ENCODE measurements at places on chromosomes 1 and 21.

DNA sequence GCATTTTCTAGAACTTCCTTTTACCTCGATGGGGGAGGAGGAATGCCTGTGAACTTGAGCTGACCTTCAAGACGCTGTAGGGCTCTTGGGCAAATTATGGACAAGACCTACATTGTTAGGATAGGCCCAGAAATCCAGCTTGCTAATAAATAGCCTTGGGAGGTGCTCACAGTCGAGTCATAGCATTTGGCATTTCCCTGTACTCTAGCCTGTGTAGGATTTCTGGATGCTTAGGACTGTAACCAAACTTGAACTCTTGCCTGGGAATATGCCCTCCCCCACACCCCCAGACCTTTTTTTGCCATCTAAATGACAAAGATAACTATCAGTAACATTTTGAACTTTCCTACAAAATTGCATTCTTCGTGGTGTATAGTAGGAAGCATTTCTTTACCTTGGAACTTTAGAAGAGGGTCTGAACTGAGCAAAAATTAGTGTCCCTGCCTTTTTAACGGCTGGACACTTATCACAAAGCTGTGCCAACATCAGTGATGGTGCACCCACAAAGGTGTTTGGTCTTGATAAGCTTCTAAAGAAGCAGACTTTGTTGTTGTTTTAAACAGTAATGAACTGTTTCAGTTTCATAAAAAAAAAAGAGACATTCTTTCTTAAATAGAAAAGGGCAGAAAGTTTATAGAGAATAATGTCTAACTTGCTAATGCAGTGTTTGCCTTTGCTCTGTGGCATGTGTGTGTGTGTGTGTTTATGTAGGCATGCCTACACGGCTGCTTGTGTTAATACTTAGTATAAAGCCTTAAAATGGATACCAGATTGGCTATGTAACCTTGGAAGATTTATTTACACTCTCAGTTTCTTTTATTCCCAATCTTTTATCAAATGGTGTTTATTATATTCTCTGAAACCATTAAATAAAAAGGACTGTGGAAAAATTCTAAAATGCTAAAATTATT lies 88.2 kb downstream of the NFIA start:
- DNase-seq = no peak

GRCh38 chr1:213998785-213999184 lies 11.0 kb downstream of the PROX1 start:
- no peak for DNase-seq

DNA sequence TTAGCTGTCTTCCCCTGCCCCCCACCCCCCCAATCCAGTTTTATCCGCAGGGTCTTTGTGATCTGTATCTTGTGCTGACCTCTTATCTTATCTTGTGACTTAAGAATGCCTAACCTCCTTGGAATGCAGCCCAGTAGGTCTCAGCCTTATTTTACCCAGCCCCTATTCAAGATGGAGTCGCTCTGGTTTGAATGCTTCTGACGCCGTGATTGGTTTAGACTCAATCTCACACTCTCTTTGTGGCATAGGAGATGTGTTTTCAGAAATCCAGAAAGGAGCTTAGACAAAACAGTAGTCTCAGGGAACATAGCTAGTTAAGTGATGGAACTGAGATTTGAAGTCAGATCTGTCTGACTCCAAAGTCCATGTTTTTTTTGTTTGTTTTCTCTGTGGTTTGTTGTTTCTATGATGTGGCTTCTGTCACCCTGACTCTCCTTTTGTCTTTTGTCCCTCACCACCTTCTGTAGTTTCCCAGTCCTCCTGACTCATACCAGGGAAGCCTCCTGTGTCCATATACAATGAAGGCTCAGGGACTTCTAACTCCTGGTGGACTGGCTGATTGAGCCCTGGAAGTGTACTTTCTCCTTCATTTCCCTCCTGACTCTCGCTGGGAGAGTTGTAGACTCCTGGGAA lies 18.1 kb upstream of the USP24 start:
- DNase-seq = no peak

DNA sequence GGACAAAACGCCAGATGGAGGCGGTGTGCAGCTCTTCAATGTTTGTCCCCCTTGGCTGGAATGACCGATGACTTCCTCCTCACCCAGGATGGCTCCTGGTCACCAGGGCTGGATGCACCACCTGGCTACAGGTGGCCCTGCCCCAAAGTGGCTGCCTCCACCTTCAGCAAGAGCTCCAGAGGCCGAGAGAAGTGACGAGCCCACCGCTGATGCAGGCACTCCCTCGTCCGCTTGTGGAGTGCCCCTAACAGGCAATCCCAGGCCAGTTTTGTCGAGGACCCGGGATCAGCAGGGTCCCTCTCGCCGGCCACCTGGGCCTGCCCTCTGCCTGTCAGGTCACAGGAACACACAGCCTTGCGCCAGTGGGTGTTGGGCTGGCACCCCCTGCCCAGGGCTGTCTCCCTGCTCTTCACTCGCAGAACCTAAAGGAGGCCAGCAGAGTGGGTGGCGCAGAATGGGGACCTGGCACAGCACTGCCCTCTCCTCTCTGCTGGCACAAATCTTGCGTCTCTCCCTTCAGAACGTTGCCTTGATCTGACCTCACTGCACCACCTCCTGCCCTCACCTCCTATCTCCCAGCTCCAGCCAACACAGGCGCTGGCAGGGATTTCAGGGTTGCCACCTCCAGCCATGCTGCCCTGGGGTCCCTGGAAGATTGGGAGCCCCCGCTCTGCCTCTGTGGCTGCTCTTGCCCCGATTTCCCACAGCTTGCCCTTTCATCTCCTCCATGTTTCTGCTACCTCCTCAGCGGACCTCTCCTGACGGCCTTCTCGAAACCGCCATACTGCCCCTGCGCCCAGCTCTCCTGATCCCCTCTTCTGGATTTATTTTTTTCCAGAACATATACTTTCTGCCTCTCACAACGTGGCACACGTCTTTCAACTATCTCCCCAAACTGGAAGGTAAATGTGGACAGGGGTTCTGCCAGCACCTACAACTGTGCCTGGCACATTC lies 38.6 kb downstream of the SLC45A1 start:
- no peak for DNase-seq

DNA sequence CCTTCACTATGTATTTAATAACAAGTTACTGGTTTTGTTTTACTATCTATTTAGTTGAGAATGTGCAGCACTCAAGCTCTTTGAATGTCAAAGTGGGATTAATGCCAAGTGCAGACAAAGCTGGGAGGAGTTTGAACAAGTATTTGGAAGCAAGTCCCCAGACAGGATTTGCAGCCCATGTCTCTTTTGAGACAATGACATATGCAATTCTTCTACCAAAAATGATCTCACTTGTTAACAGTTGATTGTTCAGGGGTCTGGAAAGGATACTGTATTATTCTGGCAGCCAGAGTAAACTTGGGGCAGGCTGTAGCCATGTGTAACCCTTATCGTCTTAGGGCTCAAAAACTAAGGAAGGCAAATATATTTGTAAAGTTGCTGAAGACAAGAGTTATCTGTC lies 15.8 kb downstream of the COLGALT2 start:
- no peak for DNase-seq

GRCh38 chr1:17880449-17880848 lies 125.3 kb downstream of the ACTL8 start:
- DNase-seq = no peak

DNA sequence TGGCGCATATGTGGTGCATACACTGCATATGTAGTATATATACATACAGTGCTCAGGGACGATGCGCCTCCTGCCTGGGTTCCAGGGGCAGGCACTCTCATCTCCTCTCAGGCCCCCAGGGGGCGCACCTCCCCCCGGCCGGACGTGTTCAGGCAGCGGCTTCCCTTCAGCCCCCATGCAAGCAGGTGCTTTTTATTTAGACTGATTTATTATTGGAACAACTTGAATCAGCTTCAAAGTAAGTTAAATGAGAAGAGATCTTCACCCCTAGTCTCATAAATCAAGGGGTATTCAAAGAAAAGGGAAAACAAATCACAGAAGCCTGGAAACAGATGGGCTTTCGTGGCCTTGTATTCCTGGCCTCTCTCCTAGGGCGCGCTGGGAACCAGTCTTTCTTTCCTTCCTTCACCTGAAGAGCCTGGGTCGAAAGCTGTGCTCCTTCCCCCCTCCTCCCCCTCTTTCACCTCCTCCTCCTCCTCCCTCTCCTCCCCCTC lies 64.6 kb downstream of the UBIAD1 start:
- DNase-seq = no peak

- DNase-seq = no peak
These were observed 252.3 kb downstream of the BRINP2 start for GRCh38 chr1:177423090-177423489.

DNA sequence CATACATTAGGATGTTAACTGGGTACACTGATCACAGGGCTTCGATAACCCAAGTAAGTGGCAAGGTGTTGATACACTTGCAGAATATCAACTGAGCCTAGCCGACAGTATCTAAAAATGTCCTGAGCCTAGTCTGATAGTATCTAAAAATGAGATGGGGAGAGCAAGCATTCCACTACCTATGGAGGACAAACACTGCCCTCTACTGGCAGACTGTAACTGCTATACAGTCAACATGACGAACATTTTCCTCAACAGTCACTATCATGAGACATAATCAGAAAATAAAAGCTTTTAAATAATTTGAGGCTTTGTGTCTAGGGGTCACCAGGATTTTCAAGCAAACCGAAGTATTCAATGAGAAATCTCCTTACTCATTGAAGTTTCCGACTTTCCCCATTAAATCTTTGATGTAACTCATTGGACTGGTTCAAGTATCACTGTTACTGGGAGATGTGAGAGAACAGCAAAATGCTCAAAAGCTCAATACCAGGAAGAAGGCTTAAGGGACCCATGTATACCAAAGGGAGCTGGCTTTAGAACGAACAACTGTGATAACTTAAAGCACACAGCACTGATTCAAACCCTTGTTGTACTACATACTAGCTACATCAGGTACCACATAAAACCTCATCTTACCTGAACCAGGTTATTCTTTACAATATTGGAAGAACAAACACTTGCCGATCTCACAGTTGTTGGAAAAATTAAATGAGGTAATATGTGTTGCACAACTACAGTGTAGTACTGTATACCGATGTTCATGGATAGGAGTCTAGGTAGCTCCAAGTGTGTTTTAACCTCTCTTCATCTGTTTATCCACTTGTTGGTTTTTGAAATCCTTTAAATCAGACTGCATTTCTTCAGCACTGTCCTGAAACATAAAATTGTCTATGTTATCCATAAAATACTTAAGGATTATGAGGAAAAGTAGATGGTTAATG lies 31.1 kb upstream of the SLC45A3 start:
- DNase-seq = peak; percentile 56

GRCh38 chr1:24190983-24191461 lies 3.9 kb upstream of the IFNLR1 start:
- DNase-seq = no peak

- DNase-seq = no peak
These were observed 1376.2 kb downstream of the NCAM2 start for GRCh38 chr21:22374218-22374969.

DNA sequence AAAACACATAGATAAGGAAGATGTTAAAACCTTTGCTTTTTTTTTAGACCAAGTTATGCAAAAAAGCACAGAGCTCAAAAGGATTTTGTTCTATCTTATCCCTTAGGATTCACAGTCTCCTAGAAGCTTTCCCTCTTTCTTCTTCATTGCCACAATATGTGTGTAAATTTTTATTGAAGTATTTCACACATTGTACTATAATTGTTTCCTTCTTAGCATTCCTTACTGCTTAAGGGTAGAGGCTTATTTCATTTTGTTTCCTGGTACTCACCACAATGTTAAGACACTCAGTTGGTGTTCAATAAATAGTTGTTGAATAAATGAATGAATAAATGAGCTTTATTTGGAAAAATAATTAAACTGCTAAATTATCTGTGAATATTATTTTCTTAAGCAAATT lies 29.9 kb upstream of the SLC19A2 start:
- no peak for DNase-seq

DNA sequence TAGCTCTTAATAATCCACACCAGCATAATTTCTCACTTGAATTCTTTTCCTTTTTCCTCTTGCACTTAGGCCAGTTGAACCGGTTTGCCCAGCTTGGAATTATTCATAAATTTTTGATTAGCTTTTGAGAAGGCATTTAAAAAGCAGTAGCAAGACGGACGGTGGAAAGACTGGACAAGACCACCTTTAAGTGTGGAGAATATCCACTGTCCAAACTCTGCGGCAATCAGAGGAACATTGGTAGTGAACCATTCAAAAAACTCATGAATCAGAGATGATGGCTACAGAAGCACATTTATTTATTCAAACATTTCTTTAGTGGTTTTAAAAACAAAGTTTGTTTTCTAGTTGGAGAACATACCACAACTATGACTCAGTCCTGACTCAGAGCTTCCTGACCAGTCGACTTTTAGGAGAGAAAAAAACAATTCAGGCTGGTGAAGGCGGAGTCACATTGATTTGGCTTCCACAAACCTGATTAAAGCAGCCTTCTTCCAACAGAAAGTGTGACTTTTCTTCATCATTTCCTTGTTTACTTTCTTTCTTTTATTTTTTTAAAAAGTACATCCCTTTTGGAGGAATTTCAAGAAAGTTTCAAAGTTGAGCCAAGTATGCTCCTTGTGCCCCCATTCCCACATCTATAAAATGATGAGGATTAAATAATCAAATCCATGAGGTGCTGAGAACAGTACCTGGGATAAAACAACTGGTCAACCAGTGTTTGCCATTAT lies 128.8 kb downstream of the ADSS2 start:
- no peak for DNase-seq

DNA sequence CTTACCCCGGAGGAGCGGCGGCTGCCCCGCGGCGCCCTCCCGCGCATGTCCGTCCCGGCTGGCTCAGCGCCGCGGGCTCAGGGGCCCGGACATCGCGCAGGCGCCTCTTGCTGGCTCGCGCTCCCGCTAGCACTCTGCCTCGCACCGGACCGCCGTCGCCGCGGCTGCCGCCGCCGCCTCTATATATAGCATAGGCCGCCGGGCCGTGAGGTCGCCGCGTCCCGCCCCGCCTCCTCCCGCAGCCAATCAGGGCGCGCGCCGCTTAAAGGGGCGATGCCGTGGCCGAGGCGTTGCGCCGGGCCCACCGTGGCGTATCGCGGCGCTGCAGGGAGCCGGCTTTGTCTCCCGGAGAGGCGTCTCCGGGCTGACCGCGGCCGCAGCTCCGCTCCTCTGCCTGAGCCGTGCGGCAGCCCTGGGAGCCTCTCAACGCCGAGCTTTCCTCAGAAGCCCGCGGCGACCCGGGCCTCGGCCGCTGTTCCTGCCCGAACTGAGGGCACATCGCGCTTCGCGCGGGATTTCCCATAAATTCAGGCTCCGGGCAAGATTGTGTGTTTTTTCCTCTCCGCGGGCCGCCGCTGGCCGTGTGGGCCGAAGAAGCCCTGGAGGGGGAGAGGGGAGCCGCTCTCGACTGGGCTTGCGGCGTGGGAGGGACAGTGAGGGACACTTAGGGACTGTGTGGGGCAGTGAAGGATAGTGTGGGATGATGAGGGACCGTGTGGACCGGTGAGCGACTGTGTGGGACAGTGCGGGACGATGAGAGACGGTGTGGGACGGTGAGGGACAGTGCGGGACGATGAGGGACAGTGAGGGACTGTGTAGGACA lies at the start of gene ERRFI1:
TSS of gene ERRFI1 (minus strand) at position 157 of the 823 bp plus-strand sequence. CDS start 10,690 bp downstream, outside the sequence.
- DNase-seq = peak; percentile 82
